A673 (cell line): ENCODE measurements at places on chromosomes 7 and 10. TPM values are rescaled to one million over a fixed set of nuclear protein-coding genes. Genes with fewer than 3 reads are reported as not detected.

GRCh38 chr10:50447691-50448090 lies 176.1 kb downstream of the SGMS1 start:
- no peak for DNase-seq

- DNase-seq = no peak
Observed at GRCh38 chr7:92669616-92670165, 79.5 kb upstream of the FAM133B start.

- DNase-seq = peak; percentile 57
Observed at GRCh38 chr7:28180364-28181147, at the start of gene JAZF1. Gene JAZF1 (minus strand): TSS chr7:28180795.

Gene SLC26A5
- total RNA-seq = not detected in 2 replicates

Gene CLEC5A
- total RNA-seq = not detected in 2 replicates

DNA sequence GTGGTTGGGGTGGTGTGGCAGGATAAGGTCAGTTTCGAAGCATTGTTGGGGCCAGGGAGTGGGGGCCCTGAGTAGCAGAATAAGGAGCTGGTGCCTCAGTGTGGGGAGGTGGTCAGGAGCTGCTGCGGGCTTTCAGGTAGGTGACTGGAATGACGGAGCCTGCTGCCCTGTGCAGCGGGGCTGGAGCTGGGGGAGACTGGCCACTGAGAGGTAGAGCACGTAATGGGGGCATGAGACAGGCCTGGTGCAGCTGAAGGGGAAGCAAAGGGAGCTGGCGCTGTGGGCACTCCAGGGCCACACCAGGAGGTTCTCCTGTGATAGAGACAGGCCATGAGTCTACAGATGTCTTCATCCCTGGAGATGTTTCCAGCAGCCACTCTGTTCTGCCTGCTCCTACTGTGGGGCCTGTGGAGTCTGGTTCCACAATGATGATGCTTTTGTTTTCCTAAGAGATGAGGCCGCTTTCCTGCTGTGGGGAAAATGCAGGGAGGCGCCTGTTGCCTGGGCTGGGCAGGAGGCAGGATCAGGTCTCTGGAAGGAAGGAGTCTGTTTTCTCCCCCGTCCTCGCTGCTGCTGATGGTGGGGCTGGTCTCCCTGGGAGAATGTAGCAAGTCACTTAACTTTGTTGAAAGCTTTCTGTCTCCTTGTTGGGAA lies 31.1 kb downstream of the NUB1 start:
- no peak for DNase-seq

- DNase-seq = peak; percentile 63
Observed at GRCh38 chr7:16795624-16796023, 9.2 kb downstream of the AGR2 start.

- DNase-seq = no peak
Observed at GRCh38 chr7:12570168-12570533, 369 bp upstream of the SCIN start.
